Activated CD8-positive, alpha-beta memory T cell treated with anti-CD3 and anti-CD28 coated beads, Interleukin-2, amount 50 U/mL, for 48 hours (primary cell): ENCODE measurements at places on chromosomes 5 and 9.

- DNase-seq: no peak
These were observed 6.9 kb downstream of the PBX3 start for GRCh38 chr9:125754096-125754495.

- DNase-seq: no peak
These were observed 21.3 kb downstream of the SLC12A7 start for GRCh38 chr5:1090538-1090937.

DNA sequence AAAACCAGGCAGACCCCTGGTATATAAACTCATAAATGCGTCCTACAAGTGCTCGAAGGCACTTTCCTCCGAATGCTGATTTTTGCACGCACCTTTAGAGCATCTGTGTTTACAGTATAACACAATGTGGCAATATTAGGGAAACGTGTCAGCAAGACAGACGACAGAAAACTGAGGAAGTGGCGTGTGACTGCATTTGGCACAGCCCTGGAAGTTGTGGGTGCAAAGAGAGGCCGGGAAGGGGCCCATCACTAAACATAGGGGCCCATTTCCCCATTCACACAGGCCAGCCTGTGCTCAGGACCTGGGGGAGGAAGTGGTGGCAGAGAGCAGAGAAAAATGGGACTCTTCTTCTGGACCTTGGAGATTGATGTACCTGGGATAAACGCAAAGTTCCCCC lies 48.2 kb downstream of the RASGEF1C start:
- no peak for DNase-seq

DNA sequence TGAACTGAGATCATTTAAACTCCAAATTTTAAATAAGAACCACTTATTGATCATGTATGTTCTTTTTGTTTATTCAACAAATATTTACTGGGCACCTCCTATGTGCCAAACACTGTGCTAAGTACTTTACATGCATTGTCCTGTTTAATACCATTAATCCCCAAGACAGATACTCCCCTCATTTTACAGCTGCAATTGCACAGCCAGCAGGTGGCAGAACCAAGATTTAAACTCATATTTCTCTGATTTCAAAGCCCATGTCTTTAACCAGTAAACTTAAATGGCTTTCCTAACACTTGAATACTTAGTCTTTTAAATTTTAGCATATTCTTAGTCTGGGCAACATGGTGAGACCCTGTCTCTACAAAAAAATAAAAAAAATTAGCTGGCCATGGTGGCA lies 43.4 kb upstream of the KIAA1958 start:
- DNase-seq: no peak

DNA sequence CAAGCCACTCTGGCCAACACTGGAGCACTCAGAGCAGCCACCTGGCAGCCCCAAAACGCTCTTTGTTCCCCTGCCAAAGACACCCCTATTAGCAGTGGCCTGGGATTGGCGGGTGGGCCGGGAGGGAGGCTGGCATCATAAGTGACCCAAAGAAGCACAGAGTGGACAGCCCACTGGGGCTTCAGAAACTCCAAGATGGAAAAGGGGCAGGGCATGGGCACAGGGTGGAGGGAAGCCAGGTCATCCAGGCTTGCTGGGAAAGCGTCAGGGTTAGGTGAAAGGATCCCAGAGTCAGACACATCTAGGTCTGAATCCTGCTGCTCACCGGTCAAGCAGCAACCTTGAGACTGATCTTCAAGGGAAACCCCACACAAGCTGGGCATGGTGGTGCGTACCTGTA lies 14.8 kb downstream of the EEIG1 start:
- DNase-seq: no peak

DNA sequence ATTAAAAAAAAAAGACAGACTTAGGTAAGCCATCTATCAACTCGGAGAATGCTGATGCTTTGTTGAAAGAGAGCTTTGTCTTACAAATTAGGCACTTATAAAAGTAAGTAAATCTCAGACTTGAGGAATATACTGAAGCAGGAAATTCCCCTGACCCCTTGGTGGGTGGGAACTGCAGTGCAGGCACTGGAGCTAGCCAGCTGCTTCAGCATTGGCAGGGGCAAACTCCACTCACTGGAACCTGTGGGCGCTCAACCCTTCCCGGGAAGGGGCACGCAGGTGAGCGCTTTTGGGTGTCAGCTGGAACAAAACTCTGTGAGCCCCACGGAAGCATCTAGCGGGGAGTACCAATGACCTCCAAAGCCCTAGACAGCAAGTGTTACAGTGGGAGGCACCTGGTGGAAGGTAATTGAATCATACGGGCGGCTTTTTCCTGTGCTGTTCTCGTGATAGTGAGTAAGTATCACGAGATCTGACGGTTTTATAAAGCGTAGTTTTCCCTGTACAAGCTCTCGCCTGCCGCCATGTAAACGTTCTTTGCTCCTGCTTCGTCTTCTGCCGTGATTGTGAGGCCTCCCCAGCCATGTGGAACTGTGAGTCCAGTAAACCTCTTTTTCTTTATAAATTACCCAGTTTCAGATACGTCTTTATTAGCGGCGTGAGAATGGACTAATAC lies 628.0 kb upstream of the CDH18 start:
- DNase-seq: no peak

DNA sequence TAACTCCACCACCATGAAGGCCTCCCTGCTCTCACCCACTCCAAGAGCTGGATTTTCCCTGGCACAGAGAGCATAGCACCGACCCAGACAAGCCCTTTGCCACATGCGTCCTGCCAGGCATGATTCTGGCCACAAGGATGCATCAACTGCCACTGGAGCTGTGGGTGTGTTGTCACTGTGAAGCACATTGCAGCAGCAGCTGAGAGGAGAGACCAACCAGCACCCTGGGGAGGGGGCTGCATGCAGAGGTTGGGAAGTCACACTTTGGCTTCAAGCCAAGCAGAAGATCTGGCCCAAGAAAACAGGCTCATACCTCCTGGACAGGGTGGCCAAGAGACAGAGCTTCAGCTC lies 22.6 kb upstream of the PTGES start:
- DNase-seq: no peak

DNA sequence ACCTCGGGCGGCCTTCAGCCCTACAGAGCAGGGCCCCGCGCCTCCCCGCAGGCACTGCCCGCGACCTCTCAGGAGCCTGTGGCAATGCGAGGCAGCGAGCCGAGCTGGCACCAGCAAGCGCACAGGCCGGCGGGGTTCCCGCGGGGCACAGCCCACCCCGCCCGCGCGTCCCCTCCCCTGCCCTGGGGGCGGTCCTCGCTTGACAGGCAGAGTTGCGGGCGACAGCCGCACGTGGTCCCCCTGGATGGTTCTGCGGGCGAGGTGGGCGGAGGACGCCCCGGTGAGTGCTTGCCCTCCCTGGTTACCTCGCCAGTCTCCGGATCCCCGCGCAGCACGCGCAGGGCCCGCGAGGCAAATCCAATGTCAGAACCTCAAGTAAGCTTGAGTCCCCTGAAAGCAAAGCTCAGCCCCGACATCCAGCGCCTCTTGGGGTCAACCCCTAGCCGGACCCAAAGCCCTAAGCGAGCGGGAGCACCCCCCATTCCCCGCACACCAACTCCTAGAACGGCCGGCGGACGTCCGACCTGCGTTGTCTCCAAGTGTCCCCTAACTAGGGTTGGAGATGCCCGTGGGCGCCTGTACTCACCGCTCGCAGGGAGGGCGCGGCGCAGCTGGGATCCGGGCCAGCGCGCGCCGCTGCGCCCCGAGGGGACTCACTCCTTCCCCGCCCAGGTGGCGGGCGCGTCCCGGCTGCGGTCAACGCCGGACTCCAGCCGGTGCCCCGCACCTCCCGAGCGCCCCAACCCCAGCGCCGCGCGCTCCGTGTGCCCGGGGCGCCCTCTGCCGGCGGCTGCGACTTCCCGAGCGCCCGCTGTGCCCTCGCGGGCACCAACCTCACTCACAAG lies at the start of gene DRD1:
DRD1 (minus strand) TSS at position 123 of the 845 bp plus-strand sequence. CDS start 1,083 bp downstream, outside the sequence.
- peak; percentile 87 for DNase-seq

DNA sequence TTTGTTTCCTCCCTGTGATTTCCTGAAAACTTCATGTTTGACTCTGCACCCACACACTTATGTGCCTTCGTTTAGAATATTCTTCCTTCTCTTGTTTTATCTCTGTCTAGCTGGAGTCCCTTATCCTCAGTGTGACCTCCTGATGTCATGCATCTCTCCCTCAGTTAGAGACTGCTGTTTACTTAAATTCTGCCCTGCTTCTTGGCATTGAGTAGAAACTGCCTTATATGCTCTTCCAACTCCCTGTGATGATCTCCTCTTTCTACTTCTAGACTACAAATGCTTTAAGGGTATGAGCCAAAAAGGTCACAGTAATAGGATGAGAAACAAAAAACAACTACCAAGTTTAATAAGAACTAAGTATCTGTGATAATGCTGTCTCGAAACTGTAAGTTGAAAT lies 12.2 kb downstream of the FGF10 start:
- no peak for DNase-seq

GRCh38 chr9:7246917-7247522 lies 489.2 kb downstream of the KDM4C start:
- DNase-seq: no peak

DNA sequence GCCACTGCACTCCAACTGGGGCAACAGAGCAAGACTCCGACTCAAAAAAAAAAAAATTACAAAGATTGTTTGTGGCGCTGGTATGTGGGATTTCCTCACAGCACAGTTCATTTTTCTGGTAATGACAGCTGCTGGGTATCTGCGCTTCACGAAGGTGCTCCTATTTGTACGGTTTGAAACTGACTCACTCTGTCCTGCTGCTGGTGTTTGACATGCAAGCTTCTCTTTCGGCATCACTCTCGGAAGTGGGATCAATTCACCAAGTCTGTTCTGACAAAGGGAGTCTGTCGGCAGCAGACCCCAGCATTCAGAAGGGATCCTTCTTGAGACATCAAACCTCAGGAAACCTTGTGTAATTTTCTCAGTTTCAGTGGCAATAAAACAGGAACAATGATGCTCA lies 26.3 kb downstream of the MAML1 start:
- DNase-seq: no peak

DNA sequence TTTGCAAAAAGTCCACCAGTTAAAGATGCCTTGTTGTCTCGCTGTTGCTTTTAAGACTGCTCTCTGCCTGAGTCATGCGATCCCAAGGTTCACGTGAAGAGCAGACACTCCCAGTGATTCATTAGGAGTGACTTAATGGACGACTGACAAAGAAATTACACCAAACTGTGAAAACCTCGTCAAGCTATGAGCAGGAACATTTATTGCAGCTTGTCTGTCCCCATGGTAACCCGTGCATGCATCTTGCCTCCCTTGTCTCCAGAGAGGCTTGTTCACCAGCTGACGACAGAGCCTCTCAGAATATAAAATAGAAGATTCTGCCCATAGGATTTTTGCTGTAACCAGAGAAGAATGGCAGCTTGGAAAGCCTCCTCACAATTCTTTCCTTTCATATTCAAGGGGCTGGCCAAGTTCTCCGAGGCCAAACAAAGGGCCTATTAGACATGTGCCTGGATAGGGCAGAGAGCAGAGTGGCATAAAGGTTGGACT lies 352.7 kb downstream of the SPOCK1 start:
- DNase-seq: no peak

GRCh38 chr9:5352637-5353248 lies 13.1 kb upstream of the RLN1 start:
- no peak for DNase-seq

GRCh38 chr5:142385194-142385593 lies 60.4 kb upstream of the SPRY4 start:
- no peak for DNase-seq

- DNase-seq: no peak
These were observed 34.9 kb upstream of the SYK start for GRCh38 chr9:90766731-90767130.

GRCh38 chr5:94396687-94397086 lies 221.7 kb downstream of the KIAA0825 start:
- DNase-seq: no peak

GRCh38 chr5:141522301-141522700 lies 33.4 kb downstream of the PCDHGC5 start:
- DNase-seq: no peak

DNA sequence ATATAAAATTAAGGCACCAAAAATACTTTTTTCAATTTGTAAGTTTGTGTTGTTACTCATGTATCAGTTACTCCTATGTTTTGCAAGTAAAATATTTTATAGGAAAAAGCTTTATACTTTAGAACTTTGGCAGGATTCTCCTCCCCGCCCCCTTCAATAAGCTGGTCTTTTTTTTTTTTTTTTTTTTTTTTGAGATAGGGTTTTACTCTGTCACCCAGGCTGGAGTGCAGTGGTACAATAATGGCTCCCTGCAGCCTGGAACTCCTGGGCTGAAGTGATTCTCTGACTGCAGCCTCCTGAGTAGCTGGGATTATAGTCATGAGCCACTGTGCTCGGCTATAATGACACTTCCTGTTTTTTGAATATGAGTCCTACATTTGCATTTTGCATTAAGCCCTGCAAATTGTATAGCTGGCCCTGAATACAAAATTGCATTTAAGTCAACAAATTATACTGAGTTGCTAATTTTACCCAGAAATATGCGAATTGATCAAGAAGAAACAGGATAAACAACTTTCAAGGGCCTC lies 192.9 kb downstream of the PIK3R1 start:
- no peak for DNase-seq

DNA sequence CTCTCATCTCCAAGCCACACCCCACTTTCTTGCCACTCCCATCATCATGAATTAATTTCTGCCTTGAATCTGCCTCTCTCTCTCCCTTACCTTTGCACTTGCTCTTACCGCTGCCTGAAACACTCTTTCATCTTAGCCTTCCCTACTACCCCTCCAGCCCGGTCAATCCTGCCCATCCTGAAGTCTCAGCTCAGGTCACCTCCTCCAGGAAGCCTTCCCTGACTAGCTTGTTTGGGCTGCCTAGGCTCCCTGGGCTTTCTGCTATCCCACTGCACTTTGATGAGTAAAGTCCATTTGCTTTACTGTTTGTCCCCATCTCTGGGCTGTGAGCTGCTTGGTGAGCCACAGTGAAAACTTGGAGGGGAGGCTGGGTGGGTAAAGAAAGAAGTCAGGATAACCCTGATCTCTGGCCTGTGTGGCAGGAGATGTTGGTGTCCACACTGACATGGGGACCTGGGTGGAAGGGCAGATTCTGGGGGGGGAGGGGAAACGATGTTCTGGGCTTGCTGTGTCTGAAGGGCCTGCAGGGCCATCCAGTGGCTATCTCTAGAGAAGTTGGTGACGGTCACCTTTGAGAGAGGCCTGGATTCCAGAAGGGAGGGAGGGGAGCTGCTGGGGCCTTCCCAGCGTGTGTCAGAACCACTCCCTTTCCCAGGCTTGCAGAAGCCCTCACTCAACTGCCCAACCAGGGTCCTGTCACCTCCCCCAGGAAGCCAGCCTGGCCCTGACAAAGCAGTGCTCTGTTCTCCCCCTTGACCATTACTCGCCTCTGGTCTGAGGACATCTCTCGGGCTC lies 75.0 kb upstream of the DAB2IP start:
- no peak for DNase-seq

- DNase-seq: no peak
These were observed 108.1 kb upstream of the IL6ST start for GRCh38 chr5:56102889-56103288.

- no peak for DNase-seq
These were observed 214.7 kb downstream of the IRX2 start for GRCh38 chr5:2536632-2537377.

DNA sequence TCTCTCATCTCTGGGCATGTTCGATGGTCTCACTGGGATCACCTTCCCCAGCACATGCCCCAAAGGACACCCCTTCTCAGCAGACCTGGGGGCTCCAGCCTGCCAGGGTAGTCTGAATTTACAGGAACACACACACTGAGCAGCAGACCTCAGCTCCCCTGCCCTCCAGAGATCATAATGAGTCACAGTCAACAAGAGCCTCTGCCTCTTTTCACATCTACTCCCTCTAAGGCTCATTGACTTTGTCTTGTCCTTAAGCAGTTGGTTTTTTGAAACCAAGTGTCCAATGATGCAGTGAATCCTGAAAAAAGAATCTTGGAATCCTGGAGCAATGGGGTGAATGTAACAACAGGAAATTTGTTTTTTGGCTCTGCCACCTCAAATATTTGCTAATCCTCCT lies 20.8 kb downstream of the GABBR2 start:
- DNase-seq: no peak
